ENCODE measurements at places on chromosomes 12 and 14. TPM values are rescaled to one million over a fixed set of nuclear protein-coding genes. Genes with fewer than 3 reads are reported as not detected.

GRCh38 chr14:100610511-100611217 is 23.4 kb upstream of the BEGAIN start:
- DNase-seq: no peak

DNA sequence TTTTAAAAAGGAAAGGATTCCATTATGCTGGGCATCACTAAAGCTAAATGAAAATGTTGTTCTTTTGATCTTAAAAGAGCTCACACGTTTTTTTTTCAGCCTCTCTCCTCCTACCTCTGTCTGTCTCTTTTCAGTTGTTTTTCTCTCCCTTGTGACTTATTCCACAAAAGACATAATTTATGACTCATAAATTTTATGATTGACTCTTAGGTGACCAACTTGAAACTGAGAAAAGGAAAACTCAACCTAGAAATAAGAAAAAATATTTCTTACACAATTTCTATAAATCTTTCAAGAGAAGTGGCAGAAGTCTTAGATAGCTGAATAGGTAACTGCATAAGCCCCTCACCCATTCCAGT is 227.7 kb upstream of the DDHD1 start:
- no peak for DNase-seq

DNA sequence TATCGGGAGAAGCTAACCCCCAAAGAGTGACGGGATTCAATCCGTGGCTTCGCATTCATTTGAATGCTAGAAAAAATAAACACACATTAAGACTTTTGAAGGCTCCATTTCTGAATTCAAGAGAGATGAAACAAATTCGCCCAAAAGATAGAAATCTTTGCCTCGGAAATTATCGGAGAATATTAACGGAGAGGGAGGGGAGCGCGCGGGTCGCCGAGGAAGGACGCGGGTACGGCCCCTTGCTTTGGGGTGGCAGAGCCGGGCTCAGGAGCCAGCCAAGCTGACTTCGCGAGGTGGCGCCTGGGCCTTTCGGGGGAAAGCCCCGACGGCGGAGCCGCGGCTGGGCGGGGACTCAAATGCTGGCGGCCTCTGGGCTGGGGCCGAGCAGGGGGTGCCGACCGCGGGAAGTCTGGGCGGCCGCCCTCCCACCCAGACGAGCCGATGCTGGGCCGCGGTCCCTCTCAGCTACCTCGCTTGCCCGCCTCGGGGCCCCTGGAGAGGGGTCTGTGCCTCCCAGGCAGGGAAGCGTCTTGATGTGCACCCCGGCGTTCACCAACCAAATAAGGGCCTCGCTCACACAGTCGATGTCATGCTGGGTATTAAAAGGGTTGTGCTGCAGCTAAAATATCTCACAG is 14.7 kb downstream of the NKX2-1 start:
- no peak for DNase-seq

- no peak for DNase-seq
Measured at GRCh38 chr12:89762498-89763170, 54.0 kb upstream of the ATP2B1 start.

- no peak for DNase-seq
Measured at GRCh38 chr12:58500399-58500798, 419.9 kb downstream of the LRIG3 start.

Gene COX8C
- polyA plus RNA-seq: 0.89 TPM

Gene TAS2R7
- not detected for polyA plus RNA-seq

Gene RASSF9
- 1.8 TPM for polyA plus RNA-seq

Gene RFX4
- polyA plus RNA-seq: not detected

Gene EDDM3A
- not detected for polyA plus RNA-seq

Measured in hindlimb muscle (tissue), 1 donor.